ENCODE measurements at places on chromosomes 4 and X.

DNA sequence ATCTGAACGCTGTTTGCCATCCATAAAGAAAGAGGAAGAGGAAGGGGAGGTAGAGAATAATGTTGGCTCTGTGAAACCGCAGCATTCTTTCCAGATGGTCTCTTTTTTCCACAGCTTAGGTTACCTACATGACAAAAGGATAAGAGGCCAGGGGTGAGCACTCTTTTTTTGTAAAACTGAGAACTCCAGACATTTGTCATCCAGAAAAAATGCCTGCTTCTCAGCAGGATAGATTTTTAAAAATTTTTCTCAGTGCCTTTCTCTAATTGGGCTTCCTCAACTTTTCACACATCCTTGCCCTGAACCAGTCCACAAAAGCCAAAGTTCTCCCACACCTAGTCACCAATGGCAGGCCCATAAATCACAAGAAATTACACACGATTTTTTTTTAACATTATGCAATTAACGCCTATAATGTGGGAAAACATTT is 158.1 kb upstream of the TENM3 start:
- DNase-seq = no peak

DNA sequence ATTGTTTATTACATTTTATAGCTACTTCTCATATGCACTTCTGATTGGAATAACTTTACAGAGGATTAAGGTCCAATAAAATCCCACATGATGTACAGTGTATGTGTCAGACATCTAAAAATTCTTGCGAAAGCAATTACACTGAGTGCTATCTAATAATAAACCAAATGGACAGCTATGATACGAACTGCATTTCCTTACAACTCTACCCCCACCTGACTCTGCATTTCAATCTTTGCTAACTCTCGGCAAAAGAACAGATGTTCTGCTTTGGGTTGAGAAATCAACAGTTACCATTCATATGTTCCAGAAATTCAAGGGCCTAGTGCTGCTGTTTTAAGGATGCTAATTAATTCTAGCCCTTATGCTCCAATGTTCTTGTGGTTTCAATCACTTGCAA is 287.9 kb upstream of the NOCT start:
- no peak for DNase-seq

GRCh38 chr4:19791422-19792123 is 460.1 kb upstream of the SLIT2 start:
- DNase-seq = no peak

DNA sequence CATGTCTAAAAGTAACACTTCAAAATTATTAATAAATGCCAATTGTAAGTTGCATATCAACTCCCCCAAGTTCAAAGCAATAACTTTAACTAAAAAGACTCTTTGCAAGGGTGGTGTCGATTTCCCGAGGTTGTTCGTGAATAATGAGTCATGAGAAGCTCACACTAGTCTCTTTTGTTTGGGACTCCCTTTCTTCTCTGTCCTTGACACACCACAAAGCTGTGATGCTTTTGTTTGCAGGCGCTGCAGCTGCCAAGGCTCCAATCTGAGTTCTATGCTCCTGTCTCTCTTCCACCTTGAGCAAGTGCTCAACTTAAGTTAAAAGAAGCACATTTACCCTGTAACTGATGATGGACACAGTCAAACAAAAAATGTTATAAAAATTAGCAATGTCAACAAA is 65.9 kb downstream of the FAT1 start:
- DNase-seq = no peak

GRCh38 chr4:81826817-81827424 is 355.2 kb upstream of the RASGEF1B start:
- DNase-seq = no peak

- DNase-seq = no peak
Measured at GRCh38 chr4:106160560-106160959, 155.4 kb downstream of the TBCK start.

DNA sequence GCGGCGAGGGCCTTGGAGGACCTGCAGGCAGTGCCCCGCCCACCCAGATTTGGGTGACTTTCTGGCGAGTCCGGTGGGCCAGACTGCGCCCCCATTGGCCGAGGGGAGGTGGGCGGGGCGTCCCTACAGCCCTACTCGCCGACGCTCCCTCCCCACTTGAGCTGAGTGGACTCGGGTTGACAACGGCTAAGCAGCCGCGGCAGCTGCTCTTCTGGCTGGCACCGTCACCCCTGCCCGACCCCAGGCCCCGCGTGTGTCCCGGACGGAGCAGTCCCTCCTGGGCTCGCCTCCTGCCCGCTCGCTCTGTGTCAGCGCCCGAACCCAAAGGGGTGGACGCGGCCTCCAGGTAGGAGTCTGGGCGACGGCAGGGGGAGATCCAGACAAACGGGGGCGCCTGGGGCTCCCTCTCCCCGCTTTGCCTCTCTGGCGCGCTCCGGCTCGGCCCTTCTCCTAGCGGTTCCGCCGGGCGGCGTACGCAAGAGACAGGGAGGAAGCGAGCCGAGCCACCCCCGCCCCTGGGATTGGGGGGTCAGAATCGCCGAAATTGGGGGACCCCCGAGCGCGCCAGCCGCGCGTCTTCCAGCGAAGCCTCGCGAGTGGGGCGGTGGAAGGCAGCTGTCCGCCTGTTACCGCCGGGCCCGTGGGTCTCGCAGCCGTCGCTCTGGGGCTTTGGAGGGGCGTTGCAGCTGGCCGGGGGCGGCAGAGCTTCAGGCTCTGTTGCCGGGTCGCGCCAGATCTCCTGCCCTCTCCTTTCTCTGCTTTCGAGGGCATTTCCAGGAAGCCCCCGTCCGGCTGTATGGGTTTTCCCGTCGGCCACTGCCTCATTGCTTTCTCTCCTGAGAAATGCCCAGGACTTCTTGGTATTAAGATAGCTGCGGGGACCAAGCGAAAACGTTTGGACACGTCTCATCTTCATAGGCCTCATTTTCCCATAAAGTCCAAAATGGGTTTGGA is 46.3 kb downstream of the STARD8 start:
- DNase-seq = no peak

DNA sequence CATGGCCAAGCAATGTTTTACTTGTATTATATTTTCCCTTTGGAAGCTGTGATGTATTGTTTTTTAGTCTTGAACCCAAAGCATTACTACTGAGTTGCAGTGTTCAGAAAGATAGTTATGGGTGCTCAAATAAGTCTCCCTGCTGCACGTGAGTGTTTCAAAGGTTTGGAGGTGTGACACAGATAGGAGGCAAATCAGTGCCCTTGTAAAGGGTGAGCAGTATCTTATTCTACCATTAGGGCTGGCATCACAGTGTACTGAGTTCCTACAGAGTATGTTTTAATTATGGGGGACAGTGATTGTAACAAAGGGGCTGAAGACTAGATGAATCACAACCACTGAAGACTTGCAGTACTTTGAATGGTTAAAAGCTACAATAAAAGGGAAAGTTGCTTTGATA is 38.3 kb downstream of the NOCT start:
- no peak for DNase-seq

- DNase-seq = no peak
Measured at GRCh38 chr4:74790652-74791051, 3.7 kb downstream of the BTC start.

DNA sequence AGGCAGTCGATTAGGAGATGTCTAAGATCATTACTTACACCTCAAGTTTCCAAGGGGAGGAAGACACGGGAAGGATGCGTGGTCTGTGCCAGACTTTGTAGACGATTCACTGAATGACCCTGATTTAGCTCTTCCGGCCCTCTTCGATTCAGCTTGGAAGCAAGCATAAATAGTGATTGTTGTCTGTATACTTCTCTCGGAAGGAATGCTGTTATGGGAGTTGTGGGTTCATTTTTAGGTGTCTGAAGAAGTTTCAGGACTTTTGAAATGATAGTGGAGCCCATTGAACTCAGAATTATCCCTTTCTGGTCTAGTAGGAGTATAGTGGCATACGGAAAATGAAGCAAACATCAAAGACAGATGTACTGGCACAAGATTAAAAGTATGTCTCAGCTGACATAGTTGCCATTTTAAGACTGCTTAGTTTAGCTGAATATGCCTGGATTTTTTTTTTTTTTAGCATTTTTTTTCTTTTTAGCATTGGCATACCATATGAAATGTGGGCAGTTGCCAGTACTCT is 1.0 kb upstream of the ANKRD17 start:
- no peak for DNase-seq
